ENCODE measurements at places on chromosomes 16 and 17. TPM values are rescaled to one million over a fixed set of nuclear protein-coding genes. Genes with fewer than 3 reads are reported as not detected.

C16orf89 gene
- total RNA-seq: not detected

- no peaks in the 10 kb centered on the region for H3K27me3 ChIP-seq
- H3K27ac ChIP-seq: no peak overlapping the region
- no peak overlapping the region for H3K4me3 ChIP-seq
- no peak for DNase-seq
- H3K36me3 ChIP-seq: no peaks in the 10 kb centered on the region
Measured at GRCh38 chr17:14499976-14500375, 199.1 kb downstream of the HS3ST3B1 start.

KRT15 gene
- 3.9 TPM for total RNA-seq

DNA sequence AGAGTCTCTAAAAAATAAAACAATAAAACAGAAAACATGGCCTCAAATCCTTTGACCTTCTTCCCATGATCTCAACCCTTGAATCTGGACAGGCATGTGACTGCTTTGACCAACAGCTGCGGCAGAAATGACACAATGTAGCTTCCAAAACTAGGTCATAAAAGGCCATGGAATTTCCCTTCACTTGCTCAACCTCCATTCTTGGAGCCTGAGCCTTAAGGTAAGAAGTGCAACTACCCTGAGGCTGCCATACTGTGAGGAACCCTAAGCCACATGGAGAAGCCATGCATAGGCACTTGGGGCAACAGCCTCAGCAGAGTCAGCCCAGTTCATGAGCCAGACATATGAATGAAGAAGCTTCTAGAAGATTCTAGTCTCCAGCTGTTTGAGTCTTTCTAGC is 75.7 kb upstream of the BRD7 start:
- no peaks in the 10 kb centered on the region for H3K36me3 ChIP-seq
- no peaks in the 10 kb centered on the region for H3K4me1 ChIP-seq
- H3K27me3 ChIP-seq: no peaks in the 10 kb centered on the region
- no peak for DNase-seq
- no peak overlapping the region for H3K4me3 ChIP-seq

IL17C gene
- total RNA-seq: not detected

GRCh38 chr16:78432451-78432850 is 333.0 kb downstream of the WWOX start:
- H3K27ac ChIP-seq: peak overlapping the region; percentile 56
- H3K4me3 ChIP-seq: no peak overlapping the region
- H3K36me3 ChIP-seq: no peaks in the 10 kb centered on the region
- H3K27me3 ChIP-seq: no peaks in the 10 kb centered on the region
- peaks cover 33% of the 10 kb centered on the region for H3K4me1 ChIP-seq
- DNase-seq: no peak

TBC1D3I gene
- total RNA-seq: not detected

DNA sequence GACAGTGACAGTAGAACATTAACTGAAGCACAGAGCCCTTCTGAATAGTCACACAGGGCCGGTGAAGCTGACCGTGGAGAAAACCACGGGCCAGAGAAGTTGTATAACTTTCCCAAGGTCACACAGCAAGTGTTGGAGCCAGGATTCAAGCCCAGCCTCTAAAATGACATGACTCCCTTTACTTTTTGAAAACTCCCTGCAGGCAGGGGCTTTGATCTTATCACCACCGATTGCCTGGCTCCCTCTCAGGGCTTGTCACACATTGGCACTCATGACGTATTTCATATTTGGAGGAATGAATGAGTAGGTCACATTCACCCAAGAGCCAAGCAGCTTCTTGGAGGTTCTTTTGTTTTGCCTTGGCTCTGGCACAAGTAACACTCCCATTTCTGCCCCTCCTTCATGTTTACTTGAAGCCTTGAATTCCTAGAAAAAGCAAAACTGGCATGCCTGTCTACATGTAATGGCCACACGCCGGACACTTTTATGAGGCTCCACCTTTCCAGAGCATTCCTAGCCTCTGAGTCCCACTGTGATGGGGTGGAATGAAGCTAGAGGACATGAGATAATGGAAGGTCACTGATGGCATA is 13.3 kb upstream of the RBBP6 start:
- H3K27ac ChIP-seq: peak overlapping the region; percentile 50
- no peak overlapping the region for H3K4me3 ChIP-seq
- no peaks in the 10 kb centered on the region for H3K27me3 ChIP-seq
- H3K36me3 ChIP-seq: no peaks in the 10 kb centered on the region

GRCh38 chr17:64095144-64095882 is 34.6 kb downstream of the ERN1 start:
- H3K36me3 ChIP-seq: 0 out of 2 replicates have a peak, but pooled peaks cover 4% of the 10 kb centered on the region
- H3K4me3 ChIP-seq: no peak overlapping the region
- DNase-seq: no peak
- H3K27ac ChIP-seq: no peak overlapping the region

GRCh38 chr16:3764409-3764808 is 47.1 kb upstream of the TRAP1 start:
- no peak for DNase-seq
- H3K36me3 ChIP-seq: peaks cover 83% of the 10 kb centered on the region
- no peak overlapping the region for H3K4me3 ChIP-seq

DNA sequence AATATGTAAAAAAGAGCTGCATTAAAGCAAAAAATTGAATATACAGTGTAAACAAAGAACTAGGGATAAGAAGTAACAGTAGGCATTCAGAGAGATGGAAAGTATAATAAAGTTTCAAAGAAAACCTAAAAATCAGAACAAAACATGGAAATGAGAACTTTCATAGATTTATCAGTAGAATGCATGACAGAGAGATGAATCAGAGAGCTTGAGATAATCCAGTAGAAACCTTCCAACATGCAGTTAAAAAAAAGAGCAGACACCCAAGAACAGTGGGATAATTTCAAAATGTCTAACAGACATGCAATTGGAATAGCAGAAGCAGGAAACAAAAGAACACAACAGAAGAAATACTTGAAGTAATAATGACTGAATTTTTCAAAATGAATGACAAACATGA is 1384.2 kb downstream of the CDH11 start:
- H3K27me3 ChIP-seq: no peaks in the 10 kb centered on the region
- no peak for DNase-seq
- no peak overlapping the region for H3K27ac ChIP-seq
- no peaks in the 10 kb centered on the region for H3K36me3 ChIP-seq
- H3K4me3 ChIP-seq: no peak overlapping the region

All from SJSA1 (cell line).